ENCODE measurements at places on chromosomes 11 and 22. TPM values are rescaled to one million over a fixed set of nuclear protein-coding genes. Genes with fewer than 3 reads are reported as not detected.

DNA sequence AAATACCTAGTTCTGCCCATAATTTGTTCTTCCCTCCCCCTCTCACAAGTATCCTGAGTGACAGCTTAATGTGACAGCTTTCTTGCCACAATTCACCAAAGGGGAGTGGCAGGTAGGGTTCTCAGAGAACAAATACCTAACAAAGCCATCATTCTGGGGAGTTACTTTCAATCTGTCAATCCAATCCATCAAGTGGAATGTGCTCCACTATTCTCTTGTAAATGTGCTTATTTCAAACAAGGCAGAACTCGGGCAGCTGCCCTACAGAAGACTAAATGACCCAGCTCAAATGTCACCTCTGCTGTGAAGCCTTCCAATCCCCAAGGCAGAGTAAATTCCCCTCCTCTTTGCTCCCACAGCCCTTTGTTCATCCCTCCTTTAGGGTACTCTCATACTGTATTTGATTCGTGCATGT lies 27.8 kb downstream of the LGR4 start:
- DNase-seq, result no peak

- DNase-seq, result no peak
These were observed 48.7 kb downstream of the DDX6 start for GRCh38 chr11:118742304-118742703.

GRCh38 chr22:20566420-20567260 lies 59.2 kb downstream of the MED15 start:
- DNase-seq, result no peak

- peak; percentile 36 for DNase-seq
These were observed 520.2 kb downstream of the BRD1 start for GRCh38 chr22:49307481-49307830.

DNA sequence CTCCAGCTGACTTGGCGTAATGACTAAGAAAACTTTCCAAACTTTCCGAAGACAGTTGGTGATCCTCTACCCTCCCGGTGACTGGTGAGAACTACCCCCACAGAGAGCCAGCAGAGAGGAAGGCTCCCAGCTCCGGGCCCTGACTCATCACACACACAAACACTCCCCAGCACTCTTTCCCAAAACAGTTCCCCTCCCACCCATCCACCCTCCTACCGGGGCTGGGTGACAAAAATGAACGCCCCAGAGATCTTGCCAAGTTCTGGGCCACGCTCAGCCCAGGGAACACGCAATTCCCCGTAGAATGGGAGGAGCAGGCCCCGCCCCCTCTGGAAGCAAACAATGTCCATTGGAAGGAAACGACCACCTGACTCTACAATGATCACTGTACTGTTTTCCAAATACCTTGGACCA lies 21.3 kb upstream of the JAM3 start:
- DNase-seq, result peak; percentile 95

DNA sequence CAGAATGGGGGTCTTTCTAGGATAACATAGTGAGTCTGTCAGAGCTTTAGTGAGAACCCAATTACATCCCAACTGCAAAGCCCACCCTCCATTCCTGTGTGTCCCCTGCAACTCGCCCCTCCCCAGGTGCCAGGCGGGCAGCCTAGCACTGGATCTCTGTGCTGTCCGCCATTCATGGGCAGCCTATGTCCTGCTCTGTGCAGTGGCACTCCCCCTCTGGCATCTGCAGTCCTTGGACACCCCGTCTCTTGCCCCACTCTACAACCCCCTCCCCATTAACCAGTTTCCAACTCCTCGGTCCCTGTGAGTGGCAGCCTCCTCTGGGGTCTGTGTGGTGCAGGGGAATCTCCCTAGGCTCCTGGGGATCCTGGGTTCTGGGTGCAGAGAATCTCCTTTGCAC lies 37.0 kb downstream of the MYO7A start:
- no peak for DNase-seq

DNA sequence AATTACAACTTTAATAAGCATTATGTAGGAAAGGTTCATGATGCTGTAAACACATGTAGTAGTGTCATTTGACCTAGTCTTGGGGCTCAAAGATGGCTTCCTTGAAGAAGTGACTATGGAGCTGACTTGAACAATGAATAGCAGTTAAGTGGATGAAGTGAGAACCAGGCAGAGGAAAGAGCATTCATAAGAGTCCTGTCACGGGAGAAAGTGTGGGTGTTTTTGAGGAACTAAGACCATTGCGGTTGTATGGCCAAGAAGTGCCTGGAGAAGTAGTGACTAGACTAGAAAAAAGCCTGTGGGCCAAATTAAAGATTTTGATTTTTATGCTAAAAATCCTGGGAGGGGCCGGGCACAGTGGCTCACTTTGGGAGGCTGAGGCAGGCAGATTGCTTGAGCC lies 7.2 kb upstream of the IL18BP start:
- no peak for DNase-seq

- DNase-seq, result no peak
These were observed 181.5 kb downstream of the FAM76B start for GRCh38 chr11:95608093-95608492.

DNA sequence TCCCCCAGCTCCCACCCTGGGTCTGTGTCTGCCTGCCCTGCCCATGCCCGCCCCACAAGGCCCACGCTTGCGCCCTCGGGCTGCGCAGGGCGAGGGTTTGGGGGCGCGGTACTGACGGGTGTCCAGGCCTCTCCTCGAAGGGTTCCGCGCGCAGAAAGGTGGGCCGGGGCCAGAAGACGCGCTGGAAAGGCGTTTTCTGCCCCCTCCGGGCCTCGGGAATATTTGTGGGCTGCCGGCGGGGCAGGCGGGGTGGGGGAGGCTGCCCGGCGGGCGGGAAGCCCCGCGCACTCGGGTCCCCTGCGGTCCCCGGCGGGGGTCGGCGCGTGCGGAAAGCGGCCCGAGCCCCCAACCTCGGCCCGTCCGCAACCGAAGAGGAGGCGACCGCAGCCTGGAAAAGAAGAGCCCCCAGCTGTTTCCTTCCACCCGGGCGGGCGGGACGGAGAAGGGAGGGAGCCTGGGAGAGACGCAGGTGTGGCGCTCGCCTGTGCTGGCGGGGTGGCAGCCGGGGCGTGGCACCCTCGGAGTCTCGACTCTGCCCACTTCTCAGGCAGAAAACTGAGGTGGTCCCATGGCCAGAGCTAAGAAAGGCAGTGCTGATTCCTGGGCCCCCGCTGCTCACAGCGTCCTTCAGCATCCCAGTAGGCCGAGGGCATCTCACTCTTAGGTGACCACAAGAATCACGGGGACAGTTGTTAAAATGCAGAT lies 59.0 kb downstream of the THAP12 start:
- no peak for DNase-seq

GRCh38 chr22:46366801-46367706 lies 31.5 kb downstream of the TRMU start:
- DNase-seq, result no peak

- DNase-seq, result no peak
These were observed 123.0 kb downstream of the TRIM44 start for GRCh38 chr11:35785287-35786167.

DNA sequence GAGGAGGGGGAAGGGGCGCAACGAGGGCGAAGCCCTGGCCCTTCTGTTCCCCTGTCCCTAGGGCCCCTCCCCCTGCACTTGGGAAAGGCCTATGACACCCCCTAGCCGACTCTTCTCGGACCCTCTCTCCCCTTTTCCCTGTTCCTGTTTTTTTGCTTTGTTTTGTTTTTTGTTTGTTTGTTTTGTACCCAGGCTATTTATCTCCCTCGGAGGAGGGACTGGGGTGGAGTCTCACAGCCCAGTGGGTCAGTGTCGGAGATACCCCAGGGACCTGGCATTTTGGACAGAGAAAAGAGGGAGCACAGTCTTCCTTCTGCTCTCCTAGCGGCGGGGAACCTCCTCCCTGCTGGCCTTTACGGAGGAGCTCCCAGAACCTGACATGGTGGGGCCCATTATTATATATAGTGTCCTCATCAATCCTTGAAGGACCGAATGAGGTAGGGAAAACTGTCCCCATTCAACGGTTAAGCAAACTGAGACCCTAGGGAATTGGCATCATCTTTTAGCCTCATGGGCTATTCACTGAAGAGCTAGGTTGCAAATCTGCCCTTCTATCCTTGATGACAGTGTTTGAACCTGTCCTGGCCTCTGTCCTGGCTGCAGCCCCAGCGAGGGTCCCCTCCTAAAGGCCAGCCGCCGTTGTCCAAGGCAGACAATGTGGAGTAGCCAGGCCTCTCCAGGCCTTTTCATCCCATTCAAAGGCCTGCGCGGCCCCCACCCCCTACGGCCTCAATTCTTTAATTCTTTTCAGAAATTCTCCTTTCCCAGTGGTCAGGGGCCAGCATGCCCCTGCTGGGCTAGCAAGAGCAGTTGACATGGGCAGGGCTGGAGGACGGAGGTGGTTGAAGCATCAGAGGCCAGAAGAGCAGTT lies 911 bp downstream of the EMID1 start:
- no peak for DNase-seq

- DNase-seq, result no peak
These were observed 1.8 kb downstream of the LARGE2 start for GRCh38 chr11:45924036-45924915.

GRCh38 chr11:133974836-133975487 lies 18.2 kb upstream of the IGSF9B start:
- DNase-seq, result no peak

- no peak for DNase-seq
These were observed 131.2 kb downstream of the ARL14EP start for GRCh38 chr11:30454111-30454510.

DNA sequence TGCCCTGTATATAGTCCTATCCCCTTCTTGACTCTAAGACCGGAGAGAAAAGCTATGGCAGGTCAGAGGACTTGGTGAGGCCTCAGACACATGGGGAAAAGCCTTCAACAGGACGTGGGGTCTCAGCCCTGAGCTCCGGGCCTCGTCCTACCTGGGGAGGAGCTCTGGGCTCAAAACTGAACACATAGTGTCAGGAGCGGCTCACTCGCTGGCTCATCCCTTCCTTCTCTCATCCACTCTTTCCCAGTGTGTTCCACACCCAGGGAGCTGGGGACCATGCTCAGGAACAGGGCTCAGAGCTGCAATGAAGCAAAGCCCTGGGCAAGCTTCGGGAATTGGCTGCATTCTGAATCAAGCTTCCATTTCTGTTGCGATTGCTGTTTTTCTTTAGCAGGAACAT lies 14.5 kb downstream of the ADAMTS15 start:
- no peak for DNase-seq

The KIRREL3 gene
- total RNA-seq, result 0.51 TPM

The ARHGEF17 gene
- 59.9 TPM for total RNA-seq

The PDGFB gene
- 21.9 TPM for total RNA-seq

Data from right atrium auricular region (tissue), 2 donors.